ENCODE measurements at places on chromosomes 16 and 17.

GRCh38 chr17:66468241-66469087 is 166.1 kb downstream of the PRKCA start:
- DNase-seq = no peak

- no peak for DNase-seq
These were observed 127.5 kb upstream of the CRHR1 start for GRCh38 chr17:45656527-45657181.

DNA sequence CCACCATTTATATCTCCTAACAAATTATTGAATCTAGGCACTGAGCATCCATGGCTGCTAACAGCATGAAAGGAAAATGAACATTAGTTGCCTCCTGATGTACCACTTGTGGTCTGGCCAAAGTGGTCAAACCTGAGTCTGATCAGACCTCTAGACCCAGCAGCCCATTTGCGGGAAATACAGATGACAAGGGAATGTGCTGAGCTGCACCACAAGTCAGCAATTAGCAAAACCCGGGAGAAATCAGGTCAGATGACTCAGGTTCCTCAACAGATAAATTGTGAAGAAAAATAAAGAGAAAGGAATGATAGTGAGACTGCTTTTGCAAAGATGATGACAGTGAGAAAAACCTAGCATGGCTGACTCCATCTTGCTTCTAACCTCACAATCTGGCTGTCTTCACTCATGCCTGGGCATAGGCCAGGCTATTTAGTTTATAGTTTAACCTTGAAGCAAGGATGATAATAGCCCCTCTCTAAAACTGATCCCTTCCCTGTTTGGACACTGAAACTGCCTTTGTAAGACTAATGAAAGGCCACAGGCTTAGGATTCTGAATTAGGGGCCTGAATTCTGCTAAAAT is 142.7 kb upstream of the ASIC2 start:
- DNase-seq = no peak

DNA sequence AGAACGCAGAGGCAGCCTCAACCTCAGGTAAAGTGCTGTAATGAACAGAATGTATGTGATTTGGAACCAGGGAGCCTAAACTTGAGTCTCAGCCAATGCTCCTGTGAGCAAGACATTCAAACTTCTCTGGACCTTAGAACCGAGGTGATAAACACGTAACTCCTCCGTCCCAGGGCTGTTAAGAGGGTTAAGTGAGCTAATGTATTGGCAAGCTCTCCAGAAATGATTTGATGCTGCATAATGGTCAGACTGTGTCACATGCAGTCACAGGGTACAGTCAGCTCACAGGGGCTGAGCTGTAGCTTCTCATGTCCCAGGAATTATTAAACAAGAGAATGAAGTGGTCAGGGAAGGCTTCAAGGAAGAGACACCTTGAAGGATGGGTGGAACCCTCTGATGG is 10.0 kb upstream of the SLC4A1 start:
- DNase-seq = no peak
